Cortex of kidney (tissue), 1 donor: ENCODE measurements at places on chromosomes 3 and 15.

- DNase-seq: no peak
Observed at GRCh38 chr3:188524052-188524451, 370.1 kb downstream of the LPP start.

DNA sequence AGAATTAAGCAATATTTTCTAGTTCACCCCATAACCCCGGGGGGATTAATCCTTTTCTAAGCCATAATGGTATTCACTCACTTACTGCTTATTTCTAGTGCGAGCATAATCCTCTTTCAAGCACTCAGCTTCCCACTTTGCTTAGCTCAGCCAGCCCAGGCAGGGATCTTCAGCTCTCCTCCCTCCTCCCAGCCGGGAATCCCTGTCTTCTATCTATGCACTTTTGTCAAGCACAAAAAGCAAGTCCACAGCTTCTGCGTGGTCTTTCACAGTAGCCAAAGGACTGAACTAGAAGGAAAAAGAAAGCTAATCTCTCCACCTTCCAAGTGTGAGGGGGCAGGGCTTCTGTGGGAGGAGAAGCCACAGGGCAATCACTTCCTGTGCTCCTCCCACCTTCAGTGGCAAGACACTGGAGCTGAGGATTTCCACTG lies 62.8 kb downstream of the PEX5L start:
- DNase-seq: no peak

DNA sequence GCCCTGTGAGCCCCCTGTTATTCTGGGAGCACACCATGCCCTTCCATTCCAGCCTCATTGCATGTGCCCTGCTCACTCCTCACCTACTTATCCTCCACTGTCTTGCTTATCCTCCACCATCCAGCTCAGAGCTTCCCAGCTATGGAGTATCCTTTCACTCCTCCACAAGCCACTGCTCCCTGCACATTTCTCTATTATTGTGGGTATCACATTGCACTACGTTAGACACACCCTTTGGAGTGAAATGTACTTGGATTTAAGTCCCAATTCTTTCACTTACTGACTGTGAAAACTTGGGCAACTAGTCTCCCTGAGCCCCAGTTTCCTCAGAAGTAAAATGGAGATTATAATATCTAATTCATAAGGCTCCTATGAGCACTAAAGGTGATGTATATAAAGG lies 4.3 kb downstream of the MASP1 start:
- DNase-seq: no peak

GRCh38 chr3:187567661-187568121 lies 102.5 kb downstream of the SST start:
- no peak for DNase-seq

GRCh38 chr15:93987068-93987467 lies 244.3 kb upstream of the MCTP2 start:
- no peak for DNase-seq

- DNase-seq: no peak
Observed at GRCh38 chr15:64673866-64674265, 101.5 kb downstream of the RBPMS2 start.

- DNase-seq: no peak
Observed at GRCh38 chr3:126100634-126101301, 16.8 kb upstream of the SLC41A3 start.

DNA sequence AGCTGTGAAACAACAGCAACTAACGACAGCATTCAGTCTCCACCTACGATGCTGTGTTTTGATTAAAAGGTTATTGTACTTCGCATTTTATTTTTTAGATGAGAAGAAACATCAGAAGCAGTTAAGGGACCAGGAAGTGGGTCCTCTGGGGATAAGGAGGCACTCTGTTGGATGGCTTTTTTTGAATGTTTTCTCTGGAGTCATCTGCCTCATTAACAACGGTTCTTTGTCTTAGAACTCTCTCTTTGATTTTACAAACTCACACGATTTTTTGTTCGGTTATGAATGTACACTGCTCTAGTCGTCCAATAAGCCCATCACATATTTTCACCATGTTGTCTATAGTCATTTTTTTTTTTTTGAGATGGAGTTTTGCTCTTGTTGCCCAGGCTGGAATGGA lies 36.0 kb upstream of the ARPIN start:
- no peak for DNase-seq

- DNase-seq: no peak
Observed at GRCh38 chr15:77807115-77807514, 174.4 kb upstream of the LINGO1 start.

- no peak for DNase-seq
Observed at GRCh38 chr15:23687143-23687470, at the start of gene NDN. TSS of gene NDN (minus strand) at chr15:23687305. CDS start at chr15:23687217, 88 bp downstream.

DNA sequence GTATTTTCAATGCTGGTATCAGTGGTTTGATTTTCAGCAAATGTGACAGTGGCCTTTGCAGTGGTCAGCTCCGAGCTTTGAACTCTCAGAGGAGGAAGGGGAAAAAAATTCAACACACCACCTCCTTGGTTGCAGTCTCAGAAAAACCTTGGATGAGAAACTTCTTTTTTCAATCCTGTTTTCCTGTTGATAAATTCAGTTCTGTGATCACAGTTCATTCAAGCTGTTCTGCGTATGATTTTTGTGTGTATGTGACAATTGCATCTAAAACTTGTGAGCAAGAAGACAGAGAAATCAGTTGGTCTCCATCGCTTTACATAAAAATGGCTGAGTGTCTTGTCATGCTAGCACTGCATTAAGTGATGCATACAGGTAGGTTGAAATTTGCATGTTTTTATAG lies 19.2 kb downstream of the ZBTB38 start:
- DNase-seq: no peak

DNA sequence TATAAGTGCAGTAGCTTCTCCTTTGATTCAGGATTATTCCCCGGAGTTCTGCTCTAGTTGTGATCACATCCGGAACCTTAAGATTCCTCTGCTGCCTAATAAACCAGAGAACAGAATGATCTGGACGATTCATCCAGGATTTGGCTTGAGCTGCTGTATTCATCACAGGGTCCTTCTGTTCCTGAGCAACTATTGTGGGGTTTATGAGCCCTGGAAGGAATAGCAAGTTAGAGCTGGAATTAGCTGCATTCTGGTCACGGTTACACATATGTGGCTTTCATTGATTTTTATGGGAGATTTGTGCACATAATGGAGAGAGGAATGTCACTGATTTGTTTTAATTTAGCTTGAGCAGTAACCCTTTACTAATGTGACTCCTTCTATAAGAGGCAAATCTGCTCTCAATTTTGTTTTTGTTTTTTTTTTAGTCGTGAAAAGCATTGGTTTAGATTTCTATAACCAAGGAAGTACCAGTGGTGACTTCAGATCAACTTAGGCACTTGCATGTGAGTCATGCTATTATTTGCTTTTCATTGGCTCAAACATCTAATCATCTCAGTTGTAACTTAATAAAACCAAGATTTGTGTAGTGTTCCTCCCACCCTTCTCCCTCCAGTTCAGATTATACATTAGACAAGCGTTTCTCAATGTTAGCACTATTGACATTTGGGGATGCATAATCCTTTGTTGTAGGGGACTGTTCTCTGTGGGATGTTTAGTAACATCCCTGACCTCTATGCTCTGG lies 148.5 kb downstream of the OTOL1 start:
- DNase-seq: no peak

- no peak for DNase-seq
Observed at GRCh38 chr3:48086705-48087104, 70.5 kb upstream of the MAP4 start.

GRCh38 chr3:38567498-38567897 lies 71.4 kb downstream of the EXOG start:
- no peak for DNase-seq

DNA sequence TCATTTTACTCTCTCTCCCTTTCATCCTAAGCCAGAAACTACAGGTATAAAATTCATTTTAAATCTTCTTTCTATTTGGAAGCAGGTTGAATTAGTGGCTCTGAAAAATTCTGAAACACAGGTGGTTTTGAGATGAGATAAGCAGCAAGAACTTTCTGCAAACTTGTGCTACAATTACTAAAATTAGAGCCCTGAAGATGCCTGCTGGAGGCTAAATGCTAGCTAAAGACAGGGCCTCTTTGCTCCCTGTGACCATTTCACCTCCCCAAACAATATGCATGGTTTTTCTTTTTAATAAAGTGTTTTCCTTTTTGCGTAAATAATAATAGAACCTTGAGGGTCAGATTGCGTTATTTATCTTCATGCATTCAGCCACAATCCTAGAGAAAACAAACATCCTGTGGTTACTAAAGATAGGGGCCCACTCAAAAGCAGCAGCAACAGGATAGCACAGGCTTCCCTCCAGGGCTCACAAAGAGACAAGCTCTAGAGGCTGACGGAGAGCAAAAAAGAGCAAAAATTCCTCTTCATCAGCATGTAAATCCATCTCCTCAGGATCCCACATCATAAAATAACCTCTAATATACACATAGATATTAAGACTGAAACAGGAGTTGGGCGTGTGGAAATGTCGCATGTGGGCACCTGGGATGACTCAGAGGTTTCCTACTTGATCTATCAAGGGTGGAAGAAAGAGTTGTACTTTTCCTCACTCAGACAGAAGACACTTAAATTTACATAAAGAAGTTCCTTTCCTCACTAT lies 26.5 kb upstream of the CP start:
- DNase-seq: no peak

DNA sequence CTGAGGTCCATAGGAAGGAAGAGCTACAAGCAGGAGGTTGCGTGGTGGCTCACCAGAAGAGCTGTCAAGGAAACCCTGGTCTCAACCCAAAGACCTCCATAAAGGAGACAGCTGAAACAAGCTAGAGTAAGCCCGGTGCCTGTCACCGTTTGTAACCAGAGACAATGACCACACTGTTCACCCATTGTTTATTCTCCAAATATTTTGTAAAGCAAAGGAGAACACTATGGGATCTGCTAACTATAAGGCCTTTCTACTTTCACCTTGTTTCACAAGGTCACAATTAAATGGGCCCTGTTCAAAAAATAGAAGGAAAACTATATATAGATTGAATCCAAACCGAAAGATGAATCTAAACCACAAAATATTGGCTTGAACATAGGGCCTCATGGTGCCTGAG lies 128.9 kb upstream of the TPRG1 start:
- DNase-seq: no peak

DNA sequence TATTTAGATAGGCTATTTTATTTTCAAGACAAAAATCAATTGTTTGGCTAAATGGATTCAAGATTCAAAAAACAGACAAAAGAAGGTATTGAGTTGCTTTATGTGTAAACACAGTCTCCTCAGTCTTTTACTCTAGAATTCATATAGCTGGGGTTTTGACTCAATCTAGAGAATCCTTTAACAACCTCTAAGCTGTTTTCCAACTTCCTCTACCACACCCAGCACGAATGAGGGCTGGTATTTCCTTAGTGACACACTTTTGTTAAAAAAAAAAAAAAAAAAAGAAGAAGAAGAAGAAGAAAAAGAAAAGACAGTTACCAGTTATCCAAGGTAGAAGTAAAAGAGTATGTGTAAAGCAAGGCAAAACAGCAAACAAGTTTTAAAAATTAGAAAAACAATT lies 732.8 kb upstream of the GOLIM4 start:
- DNase-seq: no peak

DNA sequence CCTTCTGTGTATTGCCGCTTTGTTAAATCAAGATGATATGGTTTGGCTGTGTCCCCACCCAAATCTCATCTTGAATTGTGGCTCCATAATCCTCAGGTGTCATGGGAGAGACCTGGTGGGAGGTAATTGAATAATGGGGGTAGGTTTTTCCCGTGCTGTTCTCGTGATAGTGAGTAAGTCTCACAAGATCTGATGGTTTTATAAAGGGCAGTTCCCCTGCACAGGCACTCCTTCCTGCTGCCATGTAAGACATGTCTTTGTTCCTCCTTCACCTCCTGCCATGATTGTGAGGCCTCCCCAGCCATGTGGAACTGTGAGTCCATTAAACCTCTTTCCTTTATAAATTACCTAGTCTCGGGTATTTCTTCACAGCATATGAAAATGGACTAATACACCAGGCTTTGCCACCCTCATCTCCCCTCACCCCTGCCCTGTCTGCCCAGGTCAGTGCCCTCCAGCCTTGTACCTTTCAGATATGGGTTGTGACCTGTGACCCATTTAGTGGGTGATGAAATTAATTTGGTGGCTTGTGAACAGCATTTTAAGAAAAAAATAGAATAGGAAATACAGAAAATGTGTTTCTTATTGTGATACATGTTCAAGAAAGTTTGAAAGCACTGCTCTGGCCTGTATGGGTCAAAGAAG lies 56.1 kb upstream of the MCF2L2 start:
- no peak for DNase-seq
